ENCODE measurements at places on chromosomes 3 and 15.
A peak's percentile ranks its signal among the peaks of the same experiment; 100 is the strongest.

- DNase-seq, result no peak
Measured at GRCh38 chr3:168425936-168426595, 330.3 kb upstream of the GOLIM4 start.

DNA sequence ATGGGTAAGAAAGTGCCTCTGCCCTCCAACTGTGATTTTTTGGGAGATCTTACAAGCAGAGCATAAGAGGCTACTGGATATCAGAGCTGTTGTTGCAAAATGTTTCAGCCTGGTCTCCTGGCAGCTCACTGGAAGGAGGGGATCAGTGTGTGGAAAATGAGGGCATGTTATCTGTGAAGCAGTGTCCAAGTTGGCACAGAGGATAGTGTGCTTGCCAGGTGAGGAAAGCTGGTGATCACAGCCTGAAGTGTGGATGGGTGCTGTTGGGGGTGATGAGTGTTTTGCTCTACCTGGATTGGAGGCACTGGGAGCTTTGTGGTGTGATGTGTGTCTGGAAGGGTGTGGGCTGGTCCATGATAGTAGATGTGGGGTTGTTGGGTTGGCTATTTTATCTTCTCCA, 69.3 kb downstream of the MCTP2 start:
- no peak for DNase-seq

DNA sequence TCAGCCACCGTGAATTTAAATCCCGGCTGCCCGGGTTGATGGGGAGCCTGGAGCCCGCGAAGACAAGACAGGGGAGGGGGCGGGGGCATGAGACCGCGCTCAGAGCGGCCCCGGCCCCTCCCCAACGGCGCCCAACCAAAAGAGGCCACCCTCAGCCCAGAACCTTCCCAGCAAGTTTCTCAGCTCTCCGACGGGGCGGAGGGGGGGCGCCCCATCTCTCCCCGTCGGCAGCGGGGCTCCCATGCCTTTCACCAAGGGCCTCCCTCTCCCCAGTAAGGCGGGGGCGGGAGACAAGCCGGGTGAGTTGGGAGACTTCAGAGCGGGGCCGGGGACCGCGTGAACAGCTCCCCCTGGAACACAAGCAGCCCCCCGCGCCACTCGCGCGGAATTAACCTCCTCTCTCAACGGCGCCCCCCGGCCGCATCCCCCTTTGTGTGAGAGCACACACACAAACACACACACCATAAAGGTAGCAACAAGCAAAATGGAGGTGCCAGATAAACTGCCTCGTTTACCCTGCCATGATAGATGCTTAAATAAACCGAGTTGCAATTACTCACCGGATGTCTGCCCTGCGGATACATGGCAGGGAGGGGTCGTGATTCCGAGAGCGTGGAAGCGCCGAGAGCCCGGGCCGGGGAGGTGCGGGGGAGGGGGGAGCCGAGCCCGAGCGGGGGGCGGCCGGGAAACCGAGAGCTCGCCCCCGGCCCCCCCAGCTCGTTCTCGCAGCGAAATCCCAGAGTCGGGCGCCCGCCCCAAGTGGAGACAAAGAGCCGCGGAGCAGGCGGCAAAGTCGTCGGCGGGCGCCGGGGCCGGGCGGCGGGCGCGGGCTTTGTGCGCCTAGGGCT, 1.3 kb downstream of the TLE3 start:
- DNase-seq, result peak; percentile 10

DNA sequence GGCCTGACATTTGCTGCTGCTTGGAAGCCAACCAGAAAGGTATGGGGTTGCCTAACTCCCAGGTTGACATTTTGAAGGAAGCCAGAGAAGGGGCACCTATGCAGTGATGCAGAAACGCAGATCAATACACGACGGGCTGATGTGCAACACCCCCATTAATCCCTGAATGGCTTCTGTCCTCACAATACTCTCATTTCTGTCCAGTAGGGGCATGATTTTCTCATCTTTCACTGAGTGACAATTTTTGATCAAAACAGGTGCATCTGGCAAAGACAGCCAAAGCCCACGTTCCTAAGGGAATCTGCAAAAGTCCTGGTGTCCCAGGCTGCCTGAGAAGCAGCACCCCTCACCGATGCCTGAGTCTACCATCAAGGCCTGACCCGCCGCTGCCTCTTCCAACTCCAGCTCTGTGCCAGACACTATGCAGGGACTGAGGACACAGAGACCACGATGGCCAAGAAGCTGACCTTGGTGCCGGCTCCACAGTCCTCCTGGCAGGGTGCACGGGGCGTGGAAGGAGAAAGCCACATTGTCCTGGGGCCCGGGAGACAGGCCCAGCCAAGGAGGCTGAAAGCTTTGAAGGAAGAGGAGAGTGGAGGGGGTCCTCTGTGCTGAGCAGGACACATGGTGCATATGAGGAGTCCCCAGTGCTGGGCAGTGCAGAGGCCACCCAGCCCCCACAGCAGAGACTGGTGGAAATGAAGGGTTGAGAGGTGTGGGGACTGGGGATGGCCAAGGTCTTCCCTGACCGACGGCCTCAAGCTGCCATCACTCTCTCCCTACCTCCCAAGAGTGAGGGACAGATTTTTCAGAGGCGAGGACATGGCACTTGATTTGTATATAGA, 159.6 kb downstream of the NUP210 start:
- DNase-seq, result no peak

DNA sequence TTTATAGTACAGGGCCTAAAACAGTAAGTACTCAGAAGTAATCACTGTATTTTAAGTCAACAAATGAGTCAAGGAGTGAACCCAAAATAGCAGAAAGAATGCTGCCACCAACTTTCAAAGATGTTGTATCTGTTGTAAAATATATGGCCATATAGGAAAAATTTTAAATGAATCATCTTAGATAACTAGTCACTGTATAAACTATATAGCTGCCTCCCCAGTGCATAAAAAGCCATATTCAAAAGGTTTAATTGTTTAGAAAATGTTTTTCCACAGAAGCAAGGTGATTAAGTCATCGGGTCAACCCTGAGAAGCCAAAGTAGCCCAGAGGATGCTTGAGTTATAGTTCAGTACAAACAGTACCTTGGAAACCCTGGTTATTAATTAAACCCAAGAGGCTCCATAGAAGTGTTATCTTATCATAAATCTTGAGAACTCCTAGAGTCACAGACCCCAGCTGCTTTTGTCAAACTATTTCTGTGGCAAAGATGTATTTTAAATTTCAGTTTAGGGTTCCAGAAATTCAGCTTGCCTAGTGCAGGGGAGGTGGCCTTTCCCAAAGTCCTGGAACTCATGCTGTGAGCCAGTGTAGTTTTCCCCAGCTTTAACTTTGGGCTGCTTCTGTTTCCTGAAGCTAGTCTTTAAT, 39.2 kb downstream of the MBNL1 start:
- DNase-seq, result no peak

- DNase-seq, result no peak
Measured at GRCh38 chr15:84572231-84572630, 28.6 kb upstream of the ZSCAN2 start.

- DNase-seq, result no peak
Measured at GRCh38 chr15:29058903-29059539, 173.2 kb downstream of the APBA2 start.

DNA sequence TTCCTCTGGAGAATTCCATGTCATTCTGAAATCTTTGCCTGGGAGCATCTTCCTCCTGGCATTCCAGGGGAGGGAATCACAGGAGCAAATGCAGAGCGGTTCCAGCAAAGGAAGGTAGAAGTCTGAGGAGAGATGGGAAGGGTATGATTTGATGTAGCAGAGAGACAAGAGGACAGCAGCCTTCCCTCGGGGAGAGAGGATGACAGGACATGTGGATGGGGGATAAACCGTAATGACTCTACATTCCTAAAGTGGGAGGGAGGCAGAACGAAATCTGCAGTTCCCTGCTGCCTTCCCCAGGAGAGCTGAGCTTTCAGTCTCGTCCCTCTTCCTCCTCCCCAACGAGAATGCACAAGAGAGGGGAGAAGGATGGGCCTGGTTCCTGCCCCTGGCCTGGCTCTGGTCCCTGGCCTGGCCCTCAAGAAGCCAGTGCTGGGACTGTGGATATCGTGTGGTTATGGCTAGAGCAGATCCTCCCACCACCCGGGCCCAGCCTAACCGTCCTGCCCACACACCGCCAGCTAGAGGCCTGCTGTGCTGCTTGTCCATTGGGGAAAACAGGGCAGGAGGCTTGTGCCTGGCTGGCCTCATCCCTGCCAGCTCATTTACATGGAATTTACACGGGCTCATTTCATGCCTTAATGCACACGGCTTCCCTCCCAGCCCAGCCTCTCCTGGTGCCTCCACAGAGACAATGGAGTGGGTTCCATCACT, 26.6 kb downstream of the SEMA7A start:
- DNase-seq, result no peak

- DNase-seq, result no peak
Measured at GRCh38 chr3:167936019-167936418, 159.7 kb downstream of the GOLIM4 start.

GRCh38 chr15:38072348-38073177, 138.1 kb downstream of the TMCO5A start:
- no peak for DNase-seq

DNA sequence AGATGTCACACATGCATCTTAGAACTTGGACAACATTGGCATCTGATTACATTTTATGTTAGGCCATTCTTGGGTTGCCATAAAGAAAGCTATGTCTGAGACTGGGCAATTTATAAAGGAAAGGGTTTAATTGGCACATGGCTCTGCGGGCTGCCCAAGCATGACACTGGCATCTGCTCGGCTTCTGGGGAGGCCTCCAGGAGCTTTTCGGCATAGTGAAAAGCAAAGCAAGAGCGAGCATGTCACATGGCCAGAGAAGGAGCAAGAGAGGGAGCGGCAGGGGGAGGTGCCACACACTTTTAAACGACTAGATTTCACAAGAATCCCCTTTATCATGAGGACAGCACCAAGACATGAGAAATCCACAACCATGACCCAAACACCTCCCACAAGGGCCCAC, 11.3 kb downstream of the RYR3 start:
- DNase-seq, result no peak

DNA sequence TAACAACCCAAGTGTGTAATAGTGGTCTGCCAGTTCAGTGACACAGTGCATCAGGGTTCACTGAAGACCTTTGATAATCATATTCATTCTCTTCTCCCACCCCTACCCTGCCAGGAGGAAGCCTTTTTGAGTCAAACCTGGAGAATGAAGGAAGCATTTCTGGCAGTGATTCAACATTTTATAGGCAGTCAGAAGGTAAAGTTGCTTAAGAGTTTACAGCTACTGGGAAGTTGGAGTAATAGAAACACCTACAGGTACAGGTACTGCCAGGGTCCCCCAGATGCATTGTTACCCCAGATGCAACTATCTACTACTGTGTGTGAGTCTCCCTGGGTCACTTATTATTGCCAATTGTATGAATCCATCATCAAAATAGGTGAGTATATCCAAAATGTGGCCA, 146.9 kb upstream of the EIF1B start:
- DNase-seq, result no peak

DNA sequence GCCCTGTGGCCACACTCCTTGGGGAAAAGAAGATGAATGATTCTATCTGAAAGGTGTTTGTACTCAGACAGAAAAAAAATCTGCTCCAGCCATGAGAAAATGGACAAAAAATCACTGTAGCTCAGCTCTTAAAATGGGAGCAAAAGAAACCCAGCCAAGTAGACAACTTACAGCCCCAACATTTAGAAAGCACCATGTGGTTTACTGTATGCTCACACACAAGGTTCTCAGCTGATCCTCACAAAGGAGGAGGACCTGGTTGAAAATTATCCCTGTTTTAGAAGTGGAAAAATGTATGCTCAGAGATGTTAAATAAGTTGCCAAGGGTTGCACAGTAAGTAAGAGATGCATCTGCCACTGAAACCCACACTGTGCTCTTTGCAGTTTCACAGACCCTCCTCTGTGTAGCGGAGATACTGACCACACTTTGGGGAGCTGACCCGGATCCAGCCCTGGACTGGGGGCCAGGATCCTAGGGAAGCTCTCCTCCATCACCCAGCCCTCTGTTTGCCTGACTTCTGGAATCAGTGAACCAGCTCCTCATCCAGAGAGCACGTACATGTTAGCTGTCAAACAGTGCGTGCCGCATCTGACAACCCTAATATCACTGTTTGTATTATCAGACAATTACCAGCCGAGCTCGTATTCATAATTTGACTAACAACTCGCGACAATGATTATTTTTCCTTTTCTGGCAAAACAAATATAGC, 32.7 kb upstream of the TPRG1 start:
- DNase-seq, result no peak

- no peak for DNase-seq
Measured at GRCh38 chr3:14918356-14918860, 29.0 kb upstream of the NR2C2 start.

GRCh38 chr3:128504533-128504915, 11.5 kb upstream of the GATA2 start:
- DNase-seq, result no peak

GRCh38 chr3:78660957-78661356, 1106.8 kb downstream of the ROBO1 start:
- no peak for DNase-seq

DNA sequence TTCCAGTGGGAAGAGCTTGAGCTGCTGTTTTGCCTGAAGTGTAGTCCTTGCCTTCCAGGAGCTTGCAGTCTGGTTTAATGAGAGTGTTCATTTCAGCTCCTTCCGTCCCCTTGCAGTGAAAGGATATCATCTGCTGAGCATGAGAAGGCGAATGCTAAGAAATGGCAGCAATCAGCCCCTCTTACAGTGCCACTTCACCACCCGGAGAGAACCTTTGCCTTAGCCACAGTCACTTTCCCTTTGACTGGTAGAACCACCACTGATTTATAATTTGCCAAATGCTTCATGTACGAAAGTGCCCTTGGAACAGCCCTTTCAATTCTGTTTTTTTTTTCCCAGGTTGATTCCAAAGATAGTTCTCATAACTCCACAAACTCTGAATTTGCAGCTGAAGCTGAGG, 11.5 kb downstream of the TATDN2 start:
- no peak for DNase-seq

- no peak for DNase-seq
Measured at GRCh38 chr3:190972840-190973270, 110.4 kb upstream of the GMNC start.

DNA sequence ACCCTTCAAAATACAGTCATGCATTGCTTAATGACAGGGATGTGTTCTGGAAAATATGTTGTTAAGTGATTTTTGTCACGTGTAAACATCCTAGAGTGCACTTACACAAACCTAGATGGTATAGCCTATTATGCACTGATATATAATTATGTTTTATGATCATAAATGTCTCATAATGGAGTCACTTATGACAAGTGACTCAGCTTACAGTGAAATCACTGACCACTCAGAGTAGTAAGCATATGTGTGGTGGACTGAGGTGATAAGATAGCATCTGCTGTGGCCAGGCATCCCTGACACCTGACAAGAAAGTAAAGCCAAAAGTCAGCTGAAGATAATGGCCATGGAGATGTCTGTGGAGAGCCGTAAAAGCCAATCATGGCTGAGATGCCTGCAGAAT, 5.4 kb downstream of the ACAD11 start:
- no peak for DNase-seq

DNA sequence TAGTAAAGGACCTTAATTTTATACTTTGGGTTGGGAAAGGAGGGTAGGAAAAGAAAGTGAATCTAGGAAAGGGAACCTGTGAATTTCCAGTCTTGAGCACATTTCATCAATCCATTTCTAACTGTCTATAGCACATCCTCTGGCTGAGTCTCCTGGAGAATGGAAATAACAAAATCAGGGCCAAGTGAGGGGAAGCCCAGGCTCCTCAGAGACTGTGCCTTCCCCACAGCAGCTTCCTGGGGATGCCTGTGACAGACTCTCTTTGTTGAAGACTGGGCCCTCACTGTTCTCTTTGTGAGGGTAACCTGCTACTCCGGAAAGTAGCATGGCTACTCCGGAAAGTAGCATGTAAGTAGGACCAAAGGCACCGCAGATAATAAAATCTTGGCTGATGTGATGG, 22.6 kb upstream of the CSPG5 start:
- no peak for DNase-seq

Measured in stimulated activated CD8-positive, alpha-beta memory T cell treated with anti-CD3 and anti-CD28 coated beads, Interleukin-7, amount 100 ng/mL, for 1 hour (primary cell).